Stimulated activated CD8-positive, alpha-beta memory T cell treated with anti-CD3 and anti-CD28 coated beads, Interleukin-7, amount 100 ng/mL, for 4 hours (primary cell): ENCODE measurements at places on chromosomes 6 and 20.

GRCh38 chr6:19415605-19416326, 421.4 kb upstream of the ID4 start:
- no peak for DNase-seq

GRCh38 chr20:48521121-48521520, 306.7 kb downstream of the PREX1 start:
- DNase-seq: no peak

DNA sequence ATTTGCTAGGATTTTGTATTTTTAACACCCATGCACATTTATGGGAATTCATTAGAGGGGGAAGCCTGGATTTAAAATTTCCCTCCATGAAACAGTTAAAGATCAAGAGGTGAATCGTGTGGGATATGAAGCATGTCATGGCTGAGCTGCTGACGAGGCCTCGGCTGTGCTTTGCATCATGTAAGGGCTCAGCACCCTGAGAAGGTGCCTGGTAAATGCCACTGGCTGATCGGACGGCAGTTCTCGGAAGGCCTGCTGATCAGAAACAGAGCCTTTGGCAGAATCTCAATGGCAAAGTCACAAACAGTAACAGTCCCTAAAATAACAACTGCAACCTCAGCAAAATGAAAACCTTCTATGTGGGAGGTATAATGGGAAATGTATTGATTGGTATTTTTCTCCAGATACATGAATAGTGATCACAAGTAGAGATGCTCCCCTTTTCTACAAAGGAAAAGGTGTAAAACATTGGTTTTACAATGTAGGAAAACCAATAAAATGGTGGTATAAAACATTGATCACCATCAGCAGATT, 53.0 kb upstream of the FUCA2 start:
- no peak for DNase-seq

- no peak for DNase-seq
These were observed 288.0 kb downstream of the ADGB start for GRCh38 chr6:146886587-146887446.
